ENCODE measurements at places on chromosomes 7 and 10.

DNA sequence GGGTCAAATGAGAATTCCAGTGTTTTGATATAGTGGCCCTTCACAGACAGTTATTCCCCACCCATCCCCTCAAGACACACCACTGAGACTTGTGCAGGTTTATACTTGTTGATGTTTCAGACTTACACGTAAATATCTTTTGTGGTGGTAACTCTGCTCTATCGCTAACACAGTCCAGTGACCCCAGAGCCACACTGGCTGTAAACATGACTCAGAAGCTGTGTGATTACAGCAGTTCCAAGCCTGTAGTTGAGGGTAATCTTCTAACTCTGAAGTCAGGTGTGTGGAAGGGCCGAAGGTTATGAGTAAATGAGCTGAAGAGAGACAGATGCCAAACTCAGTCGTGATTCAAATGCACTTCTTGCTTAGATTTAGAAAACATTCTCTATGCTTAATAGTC, 19.4 kb downstream of the NOBOX start:
- DNase-seq, result no peak

- no peak for DNase-seq
Measured at GRCh38 chr10:102962267-102962666, 44.2 kb downstream of the CNNM2 start.

GRCh38 chr10:113517165-113517900, 35.5 kb upstream of the HABP2 start:
- no peak for DNase-seq

DNA sequence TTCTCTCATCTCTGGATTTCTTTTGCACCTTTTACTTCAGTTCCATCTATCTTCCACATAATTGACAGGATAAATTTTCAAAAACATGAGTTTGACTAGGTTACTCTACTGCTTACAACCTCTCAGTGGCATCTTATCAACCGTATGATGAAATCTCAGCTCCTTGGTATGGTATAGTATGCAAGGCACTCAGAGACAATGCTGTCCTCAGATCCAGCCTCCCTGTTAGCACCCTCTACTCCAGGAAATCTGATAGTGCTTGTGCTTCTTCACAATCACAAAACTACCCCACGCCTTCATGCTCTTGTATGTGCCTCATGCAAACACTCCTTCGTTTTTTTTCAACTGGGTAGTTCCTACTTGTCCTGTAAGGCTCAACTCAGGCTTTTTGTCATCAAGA, 330.7 kb downstream of the GPR158 start:
- no peak for DNase-seq

DNA sequence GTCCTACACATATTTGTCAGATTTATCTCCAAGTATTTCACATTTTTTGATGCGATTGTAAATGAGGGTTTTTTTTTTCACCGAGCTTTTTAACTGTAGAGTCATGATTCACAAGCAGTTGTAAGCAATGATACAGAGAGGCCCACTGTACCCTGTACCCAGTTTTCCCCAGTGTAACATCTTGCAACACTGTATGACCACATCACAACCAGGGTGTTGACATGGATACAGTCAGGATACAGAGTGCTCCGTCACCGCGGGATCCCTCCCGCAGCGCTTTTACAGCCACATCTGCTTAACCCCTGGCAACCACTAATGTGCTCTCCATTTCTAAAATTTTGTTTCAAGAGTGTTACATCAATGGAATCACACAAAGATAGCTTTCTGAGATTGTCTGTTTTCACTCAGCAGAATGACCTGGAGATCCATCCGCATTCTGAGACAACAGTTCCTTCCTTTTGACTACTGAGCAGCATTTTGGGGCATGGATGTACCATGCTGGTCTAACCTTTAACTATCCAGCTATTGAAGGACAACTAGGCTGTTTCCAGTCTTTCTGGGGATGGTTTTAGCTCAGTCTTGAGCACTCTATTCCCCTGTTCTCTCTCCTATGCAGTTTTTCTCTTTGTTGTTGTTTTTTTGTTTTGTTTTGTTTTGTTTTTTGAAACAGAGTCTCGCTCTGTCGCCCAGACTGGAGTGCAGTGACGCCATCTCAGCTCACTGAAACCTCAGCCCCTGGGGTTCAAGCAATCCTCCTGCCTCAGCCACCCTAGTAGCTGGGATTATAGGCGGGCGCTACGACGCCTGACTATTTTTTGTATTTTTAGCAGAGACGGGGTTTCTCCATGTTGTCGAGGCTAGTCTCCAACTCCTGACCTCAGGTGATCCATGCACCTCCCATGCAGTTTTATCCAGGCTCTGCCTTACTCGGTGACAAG, 25.9 kb downstream of the GPRIN2 start:
- DNase-seq, result no peak

DNA sequence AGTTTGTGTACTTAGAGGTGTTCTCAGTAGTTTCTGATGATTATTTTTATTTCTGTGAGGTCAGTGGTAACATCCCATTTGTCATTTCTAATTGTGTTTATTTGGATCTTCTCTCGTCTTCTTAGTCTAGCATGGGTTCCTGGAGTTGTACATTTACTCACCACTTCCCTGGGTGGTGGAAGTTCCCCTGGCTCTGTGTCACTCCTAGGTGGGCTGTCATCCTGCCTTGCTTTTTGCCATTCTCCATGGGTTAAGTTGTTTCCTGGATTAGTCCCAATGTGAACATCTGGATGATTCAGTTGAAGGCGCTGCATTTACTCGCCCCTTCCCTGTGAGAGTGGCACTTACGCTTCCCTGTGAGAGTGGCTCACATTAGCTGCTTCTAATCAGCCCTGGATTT, 48.2 kb downstream of the GSAP start:
- DNase-seq, result no peak

- DNase-seq, result no peak
Measured at GRCh38 chr10:8817299-8817698, 762.8 kb downstream of the GATA3 start.

DNA sequence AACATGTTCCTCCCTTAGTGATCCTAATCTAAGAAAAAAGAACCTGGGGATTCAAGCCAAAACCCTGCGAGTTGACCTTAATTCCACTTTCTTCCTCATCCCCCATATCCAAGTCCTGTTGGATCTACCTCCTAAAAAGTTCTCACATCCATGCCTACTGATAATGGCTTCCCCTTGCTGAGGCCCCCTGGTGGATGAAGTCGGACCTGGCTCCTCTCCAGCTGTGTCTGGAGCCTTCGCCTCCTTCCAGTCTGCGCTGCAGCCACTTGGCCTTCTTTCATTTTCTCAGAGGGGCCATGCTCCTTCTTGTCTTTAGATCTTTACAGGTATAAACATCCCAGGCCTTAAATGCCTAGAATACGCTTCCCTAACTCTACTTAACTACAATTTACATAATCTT, 8.1 kb downstream of the PDE1C start:
- no peak for DNase-seq

GRCh38 chr10:32889631-32890212, 68.3 kb downstream of the ITGB1 start:
- DNase-seq, result no peak

GRCh38 chr10:119308089-119308488, 100.7 kb downstream of the GRK5 start:
- no peak for DNase-seq

GRCh38 chr7:47664650-47665195, 82.8 kb upstream of the TNS3 start:
- no peak for DNase-seq

- DNase-seq, result no peak
Measured at GRCh38 chr7:117004899-117005298, 51.6 kb downstream of the ST7 start.

DNA sequence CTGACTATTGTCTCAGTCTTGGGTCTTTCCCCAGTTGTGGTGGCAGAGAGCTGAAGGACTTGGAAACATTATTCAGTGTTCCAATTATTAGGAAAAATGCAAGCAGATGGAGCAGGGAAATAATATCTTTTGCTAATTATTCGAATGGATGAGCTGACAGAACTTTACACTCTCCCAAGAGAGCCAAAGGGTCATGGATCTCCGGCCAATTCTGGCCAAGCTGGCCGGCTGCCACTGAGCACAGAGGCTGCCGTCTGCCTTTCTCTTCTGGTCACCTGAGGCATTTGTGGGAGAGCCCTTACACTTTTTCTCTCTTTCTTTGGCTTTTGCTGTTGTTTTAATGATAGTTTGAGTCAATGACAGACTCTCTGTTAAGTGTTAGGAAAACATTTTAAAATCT, 22.2 kb upstream of the CNTNAP2 start:
- peak; percentile 49 for DNase-seq

DNA sequence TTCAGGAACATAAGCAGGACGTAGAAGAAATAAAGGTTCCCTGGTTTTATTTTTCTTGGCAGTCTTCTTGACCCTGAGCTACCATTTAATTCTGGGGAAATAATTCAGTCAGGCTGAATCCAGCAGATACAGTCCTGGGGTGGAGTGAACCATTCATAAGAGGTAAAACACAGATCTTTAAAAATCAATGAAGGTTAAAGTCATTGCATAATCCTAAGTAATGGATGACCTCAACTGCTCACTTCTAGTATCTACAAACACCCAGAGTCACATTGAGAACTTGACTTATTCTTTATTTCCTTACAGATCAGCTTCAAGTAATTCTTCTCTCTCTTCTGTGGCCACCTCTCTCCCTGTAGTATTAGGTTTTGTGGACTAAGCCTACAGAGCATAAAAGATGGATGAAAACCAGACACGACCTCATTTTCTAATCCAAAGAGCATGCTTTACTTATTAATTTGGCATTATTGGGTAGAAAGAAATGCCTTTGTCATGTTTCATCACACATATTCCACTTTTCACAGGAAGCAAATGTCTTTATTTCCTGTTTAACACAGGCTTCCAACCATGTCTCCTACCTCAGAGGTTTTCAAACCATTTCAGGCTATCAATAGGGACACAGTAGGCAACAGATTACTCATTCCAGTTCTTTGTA, 182.3 kb upstream of the IMMP2L start:
- DNase-seq, result no peak

All from left lobe of liver (tissue), 2 donors.